GM12891 (cell line): ENCODE measurements at places on chromosomes 13 and 19.

GRCh38 chr19:50669302-50670101, 20.3 kb downstream of the C19orf81 start:
- no peak for DNase-seq

DNA sequence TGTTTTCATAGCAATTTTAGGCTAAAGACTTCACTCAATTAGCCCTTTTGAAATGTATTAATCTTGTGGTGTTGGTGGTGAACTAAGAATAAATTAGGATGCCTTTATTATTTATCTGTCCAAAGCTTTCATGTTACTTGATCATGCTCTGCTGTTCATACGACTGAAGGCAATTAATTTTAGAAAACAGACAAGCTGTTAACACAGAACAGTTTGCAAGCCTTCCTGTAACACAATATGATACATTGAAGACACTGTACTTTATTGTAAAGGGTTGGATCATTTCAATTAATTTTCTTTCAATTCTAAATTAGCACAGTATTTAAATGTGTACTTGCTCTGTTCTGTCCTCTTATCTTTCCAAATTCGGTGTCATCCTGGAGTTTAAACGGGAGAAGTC, 794.3 kb upstream of the MIR17HG start:
- no peak for DNase-seq

DNA sequence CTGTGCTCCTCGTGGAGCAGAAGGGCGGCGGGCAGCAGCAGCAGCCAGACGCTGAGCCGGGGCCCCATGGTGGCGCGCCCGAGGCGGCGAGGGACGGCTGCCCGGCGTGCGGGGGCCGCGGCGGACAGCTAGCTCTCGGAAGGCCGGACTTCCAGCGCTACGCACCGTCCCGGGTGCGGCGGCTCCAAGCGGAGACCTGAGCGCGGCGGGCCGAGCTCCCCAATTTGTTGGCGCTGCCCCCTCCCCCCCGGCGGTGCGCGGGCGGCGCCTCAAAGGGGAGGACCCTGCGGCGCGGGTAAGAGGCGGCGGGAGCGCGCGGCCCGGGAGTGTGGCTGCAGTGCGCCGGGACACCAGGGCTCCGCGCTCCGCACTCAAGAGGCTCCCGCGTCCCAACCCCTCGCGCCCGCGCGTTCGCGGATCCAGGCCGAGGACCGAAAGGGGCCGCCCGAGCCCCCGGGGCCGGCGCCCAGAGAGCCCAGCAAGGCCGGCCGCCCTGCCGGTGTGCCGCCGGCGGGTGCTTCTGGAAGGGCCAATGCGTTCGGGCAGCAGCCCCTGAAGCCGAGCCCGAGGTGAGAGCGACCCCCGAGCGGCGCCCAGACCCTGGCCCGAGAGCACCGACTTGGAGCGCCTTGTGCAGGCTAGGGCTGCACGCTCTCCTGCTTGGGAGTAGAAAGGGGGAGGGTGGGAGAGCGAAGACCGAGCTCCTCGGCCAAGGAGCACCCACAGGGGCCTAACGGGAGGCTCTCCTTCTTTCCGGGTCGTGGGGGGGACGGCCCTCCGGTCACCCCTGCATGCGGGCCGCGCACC, at the start of the genes COL4A1 and COL4A2:
Gene COL4A1 (minus strand): TSS at position 198 of the 807 bp plus-strand sequence. CDS start 130 bp downstream, at position 68.
Gene COL4A2 (plus strand): TSS at position 325 of the 807 bp plus-strand sequence. CDS start 620 bp downstream, outside the sequence.
- no peak for DNase-seq

DNA sequence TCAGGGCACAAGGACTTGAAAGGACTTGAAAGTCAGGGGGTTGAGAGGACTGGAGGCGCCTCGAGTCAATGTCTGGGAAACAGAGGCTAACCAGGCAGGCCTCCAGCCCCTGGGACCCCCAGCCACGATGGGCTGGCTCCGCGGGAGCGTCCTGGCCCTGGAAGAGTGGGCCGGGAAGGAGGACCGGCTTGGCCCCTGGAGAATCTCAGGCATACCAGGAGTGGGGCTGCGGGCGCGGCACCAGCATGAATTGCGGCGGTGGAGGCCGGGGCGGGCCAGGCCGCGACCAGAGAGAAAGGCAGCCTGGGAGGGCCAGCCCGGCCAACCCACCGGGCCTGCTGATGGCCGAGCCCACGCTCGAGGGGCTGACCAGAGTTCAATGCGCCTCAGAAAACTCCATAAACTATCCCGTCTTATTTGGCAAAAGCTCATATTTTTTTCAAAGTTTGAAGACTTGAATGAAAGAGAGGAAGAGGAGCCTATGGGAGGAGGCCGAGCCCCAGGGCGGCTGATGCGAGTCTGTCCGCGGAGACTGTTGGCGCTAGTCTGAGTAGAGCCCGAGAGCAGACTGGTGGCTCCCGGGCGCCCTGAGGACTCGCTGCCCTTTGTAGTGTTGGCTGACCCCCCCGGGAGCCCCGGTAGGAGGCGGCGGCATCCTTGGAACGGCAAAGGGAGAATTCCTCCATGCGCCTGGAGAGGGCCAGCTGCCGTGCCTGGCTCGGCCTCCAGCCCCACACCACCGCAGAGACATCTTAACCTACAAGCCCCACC, 68.0 kb downstream of the MLLT1 start:
- DNase-seq = no peak

DNA sequence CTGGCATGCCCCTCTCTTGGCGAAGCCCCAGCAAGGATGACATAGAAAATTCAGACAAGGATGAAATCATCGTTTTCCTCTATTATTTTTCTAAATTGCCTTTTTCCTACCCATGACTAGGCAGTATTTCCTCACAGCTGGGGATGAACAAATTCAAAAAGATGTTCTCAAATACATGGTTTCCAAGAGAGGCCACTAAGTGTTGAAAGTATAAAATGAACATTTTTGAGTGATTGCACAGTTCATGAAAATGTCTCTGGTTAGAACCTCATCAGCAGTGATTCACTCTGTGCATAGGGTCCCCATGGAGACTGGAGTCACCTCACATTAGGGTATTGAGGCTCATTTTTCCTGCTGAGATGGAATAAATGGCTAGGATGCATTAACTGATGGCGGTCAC, 373.7 kb downstream of the DNAJC15 start:
- no peak for DNase-seq

GRCh38 chr13:99193152-99193551, 7.5 kb upstream of the UBAC2 start:
- DNase-seq = no peak
